ENCODE measurements at places on chromosomes 3 and 15.

DNA sequence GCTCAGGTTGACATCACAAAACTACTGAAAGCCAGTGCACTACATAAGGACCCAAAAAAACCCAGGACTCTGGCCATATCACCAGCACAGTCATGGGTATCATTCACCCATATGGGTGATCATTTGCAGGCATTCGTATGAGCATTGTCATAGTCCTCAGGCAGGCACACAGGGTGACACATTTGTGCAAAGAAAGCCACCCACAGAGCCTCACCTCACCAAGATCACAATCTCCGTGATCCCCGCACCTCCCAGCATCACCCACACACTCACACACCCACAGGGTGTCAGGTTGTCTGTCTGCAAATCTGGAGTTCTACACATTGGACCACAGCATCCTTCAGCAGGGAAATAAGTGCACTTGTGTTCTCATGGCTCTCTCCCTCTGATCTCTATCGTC is 166.0 kb upstream of the LPP start:
- no peak for DNase-seq

- no peak for DNase-seq
Measured at GRCh38 chr3:42192334-42193200, 73.4 kb downstream of the CCK start.

GRCh38 chr3:111542611-111543300 is 759 bp downstream of the CD96 start:
- DNase-seq: no peak

- no peak for DNase-seq
Measured at GRCh38 chr15:92724144-92724543, 68.6 kb upstream of the FAM174B start.

GRCh38 chr15:88608607-88609181 is 12.4 kb upstream of the AEN start:
- DNase-seq: no peak

GRCh38 chr15:84914909-84915605 is 30.6 kb downstream of the SLC28A1 start:
- no peak for DNase-seq

DNA sequence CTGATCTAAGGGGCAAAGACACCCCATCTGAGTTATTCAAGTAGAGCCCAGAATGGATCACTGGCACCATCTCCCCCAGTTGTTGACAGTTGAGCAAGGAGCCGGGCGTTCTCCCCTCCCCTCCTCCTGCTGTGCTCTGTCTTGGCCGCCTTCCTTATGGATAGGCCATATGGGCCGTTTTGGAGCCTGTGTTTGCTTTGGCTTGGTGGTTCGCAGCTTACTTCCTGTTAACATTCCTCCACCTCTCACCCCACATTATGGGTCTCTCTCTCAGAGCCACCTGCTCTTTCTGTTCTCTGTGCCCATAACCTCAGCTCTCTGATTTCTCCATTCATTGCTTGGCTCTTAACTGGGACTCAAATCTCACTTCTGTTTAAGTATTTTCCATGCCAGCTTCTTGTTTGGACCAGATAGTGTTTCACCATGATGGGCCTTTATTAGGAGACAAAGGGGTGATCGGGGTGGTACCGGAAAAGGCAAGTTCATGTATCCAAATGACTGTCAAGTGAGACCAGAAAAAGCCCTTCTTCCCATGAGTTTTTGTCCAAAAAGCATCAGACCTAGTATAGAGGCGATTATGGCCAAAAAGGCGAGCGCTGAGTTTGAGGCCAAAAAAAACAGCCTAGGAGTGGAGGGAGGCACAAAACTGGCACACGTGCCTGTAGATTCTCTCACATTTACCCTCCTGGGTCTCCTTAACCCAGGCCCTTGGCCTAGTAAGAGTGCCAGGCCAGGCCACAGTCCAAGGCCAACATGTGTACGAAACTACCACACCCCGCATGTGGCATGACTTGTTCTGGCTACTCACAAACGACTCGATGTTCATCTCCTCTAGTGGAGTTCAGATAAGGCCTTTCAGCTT is 62.6 kb downstream of the DUT start:
- no peak for DNase-seq

DNA sequence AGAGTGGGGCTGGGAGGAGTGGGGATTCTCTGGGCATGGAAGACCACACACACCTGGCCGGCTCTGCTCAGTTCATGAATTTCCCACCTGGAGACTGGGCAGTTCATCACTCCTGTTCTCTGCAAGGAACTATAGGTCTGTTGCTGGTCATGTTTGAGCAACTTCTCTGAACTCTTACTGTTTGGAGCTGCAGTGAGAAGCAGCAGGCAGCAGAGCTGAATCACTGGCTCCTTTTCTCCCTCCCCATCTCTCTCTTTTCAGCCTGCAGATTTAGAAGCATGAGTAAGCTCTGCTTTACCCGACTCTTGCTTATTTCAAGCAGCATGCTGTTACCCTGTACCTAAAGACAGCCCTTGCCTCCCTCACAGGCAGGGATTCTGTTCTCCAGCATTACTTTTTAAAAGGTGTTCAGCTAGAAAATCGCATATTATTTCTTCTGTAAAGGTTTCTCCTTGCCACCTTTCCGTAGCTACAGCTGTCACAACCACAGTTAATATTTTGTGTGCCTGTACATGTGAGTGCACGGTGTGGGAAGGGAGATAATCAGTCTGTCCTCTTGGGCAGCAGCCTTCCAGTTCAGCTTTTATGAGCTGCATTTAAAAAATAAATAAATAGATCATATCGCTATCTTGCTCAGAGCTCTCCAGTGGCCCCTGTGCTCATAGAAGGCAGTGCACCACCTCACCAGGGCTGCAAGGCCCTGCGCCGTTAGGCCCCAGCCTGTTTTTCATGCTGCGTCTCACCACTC is 131.6 kb downstream of the CHCHD6 start:
- DNase-seq: no peak

GRCh38 chr15:82917249-82917648 is 35.3 kb downstream of the HOMER2 start:
- DNase-seq: no peak

All from neural crest cell (in vitro differentiated cells).